Heart left ventricle (tissue), 16 donors: ENCODE measurements at places on chromosomes 11 and 22. TPM values are rescaled to one million over a fixed set of nuclear protein-coding genes. Genes with fewer than 3 reads are reported as not detected.

Gene GLYAT
- polyA plus RNA-seq, result not detected

DNA sequence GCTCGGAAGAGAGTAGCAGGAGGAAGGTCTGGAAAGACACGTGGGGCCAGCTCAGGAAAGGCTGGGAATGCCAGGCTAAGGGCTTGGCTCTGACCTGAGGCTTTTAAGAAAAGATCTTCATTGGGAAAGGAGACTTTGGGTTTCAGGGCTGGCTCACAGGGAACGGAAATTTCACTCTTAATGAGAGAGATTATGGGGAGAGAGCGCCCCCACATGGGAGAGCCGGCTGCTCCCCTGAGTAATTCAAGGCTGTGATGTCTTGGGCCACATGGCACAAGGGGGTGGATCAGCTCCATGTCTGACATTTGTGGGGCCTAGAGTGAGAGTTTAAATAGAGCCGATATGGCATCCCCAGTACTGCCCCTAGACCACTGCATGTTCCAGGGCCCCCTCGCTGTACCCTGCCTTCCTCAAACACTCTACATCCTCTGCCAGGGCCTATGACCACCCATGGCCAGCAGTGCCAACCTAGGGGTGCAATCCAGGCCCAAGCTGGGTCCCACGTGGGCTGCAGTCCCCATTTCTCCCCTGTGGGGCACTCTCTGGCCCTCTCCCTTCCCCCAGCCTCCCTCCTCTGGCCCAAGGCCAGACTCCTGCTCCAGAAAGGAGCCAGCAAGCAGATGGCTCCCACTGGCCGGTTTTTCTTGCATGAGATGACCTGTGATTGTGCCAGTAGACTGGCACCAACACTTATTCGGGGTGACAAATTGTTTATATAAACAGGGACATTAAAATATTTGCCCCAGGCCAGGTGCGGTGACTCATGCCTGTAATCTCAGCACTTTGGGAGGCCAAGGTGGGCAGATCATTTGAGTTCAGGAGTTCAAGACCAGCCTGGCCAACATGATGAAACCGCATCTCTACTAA is 75.2 kb downstream of the ISX start:
- DNase-seq, result no peak

GRCh38 chr22:48653306-48653705 is 1174.4 kb downstream of the BRD1 start:
- DNase-seq, result no peak

- no peak for DNase-seq
Measured at GRCh38 chr11:30479899-30480298, 106.3 kb downstream of the MPPED2 start.

- DNase-seq, result no peak
Measured at GRCh38 chr11:99177446-99177845, 156.7 kb downstream of the CNTN5 start.

DNA sequence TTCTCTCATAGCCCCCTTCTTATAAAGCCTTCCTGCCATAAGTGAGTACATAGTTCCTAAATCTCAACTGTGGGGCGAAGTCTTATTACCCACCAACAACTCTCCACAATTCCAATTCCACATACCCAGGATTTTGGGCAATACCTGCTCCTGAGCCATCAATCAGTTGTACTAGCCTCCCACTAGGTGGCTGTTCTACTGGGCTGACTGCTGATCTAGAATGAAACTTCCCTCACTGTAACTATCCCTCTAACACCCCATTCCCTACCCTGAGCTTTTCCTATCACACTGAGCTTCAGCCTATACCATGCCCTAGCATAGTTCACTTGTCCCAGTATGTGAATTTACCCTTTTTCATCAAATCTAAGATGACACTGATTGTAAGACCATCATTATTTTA is 52.5 kb downstream of the RRAS2 start:
- no peak for DNase-seq
